Mesothelial cell of epicardium (in vitro differentiated cells): ENCODE measurements at places on chromosomes 6 and 20. TPM values are rescaled to one million over a fixed set of nuclear protein-coding genes. Genes with fewer than 3 reads are reported as not detected.
A peak's percentile ranks its signal among the peaks of the same experiment; 100 is the strongest.

DNA sequence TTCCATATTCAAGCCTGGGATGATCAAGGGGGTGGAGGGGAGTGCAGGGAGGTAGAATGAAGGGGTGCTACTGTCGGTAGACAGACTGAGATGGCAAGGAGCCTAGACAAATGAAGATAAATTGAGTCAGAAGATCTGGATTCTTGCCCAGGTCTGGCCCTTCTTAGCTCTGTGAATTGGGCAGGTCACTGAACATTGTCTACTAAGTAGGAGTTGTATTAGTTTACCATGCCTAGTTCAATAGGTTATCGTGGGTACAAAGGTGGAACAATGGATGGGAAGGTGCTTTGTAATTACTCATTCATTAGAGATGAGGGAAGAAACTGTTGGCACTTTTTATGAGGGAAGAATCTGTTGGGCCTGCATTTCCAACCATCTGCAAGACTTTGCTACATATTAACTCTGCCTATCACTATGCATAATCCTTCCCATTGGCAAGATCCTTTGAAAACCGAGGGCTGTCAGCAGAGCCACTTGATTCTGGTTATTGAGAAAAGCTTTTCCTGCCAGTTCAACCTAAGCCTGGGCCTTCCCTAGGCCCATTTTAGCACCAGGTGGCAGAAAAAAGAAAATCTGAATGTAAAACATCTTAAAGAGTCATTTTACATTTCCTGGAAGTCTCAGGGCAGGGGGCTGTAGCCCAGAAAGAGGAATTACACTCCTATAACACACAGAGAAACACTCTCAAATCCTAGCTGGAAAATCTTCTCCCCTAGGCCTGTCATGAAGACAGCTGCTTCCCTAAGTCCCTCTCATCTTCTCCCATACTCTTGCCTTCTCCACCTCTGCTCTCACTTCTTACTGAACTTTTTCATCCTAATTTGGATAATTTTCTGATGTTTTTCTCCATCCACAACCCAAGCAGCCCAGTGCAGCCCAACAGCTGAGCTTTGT, 103.5 kb downstream of the CD24 start:
- H3K4me3 ChIP-seq = no peak overlapping the region
- peak overlapping the region; percentile 85 for H3K27ac ChIP-seq
- peaks cover 36% of the 10 kb centered on the region for H3K4me1 ChIP-seq
- DNase-seq = no peak
- peaks cover 7% of the 10 kb centered on the region for H3K36me3 ChIP-seq

The PRL gene
- total RNA-seq = 0.23 TPM in 1 of 3 replicates, not detected in the others

DNA sequence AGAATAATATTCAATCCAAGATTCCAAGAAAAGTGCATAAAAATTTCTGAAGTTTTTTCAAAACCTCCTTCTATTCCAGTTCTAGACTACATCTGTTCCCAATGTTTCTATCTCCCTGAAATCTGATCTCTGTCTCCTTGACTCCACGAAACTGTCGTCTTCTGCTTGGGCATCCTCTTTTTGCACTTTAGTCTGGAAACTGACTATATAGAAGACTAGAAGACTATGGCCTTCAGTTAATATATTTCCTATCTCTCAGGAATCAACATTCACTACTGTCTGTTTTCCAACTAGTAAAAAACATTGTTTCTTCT, 745.4 kb upstream of the ADGRB3 start:
- H3K27me3 ChIP-seq = no peaks in the 10 kb centered on the region
- no peak overlapping the region for H3K27ac ChIP-seq
- H3K4me1 ChIP-seq = peaks cover 2% of the 10 kb centered on the region
- H3K36me3 ChIP-seq = no peaks in the 10 kb centered on the region

DNA sequence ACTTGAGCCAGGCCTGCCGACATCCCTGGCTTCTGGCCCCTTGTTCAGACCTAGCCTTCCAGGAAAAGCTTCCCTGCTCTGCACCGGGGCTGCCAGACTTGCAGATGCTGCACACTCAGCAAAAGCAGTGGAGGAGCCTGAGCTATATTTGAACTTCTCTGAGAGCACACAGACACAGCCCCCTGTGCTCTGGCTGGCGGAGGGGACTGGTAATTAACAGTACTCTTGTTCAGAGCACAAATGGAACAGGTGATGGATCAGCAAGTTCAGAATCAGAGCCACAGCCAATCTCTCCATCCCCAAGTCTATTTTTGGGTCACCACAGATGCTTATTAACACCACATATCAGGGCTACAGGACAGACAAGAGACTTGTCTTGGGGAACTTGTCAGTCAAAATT, 27.6 kb upstream of the RIMS4 start:
- H3K4me1 ChIP-seq = peaks cover 5% of the 10 kb centered on the region
- no peaks in the 10 kb centered on the region for H3K36me3 ChIP-seq
- H3K27me3 ChIP-seq = peaks cover 15% of the 10 kb centered on the region
- DNase-seq = no peak

The SLC32A1 gene
- total RNA-seq = not detected in 3 replicates
